Activated CD8-positive, alpha-beta T cell treated with anti-CD3 and anti-CD28 coated beads for 36 hours (primary cell): ENCODE measurements at places on chromosomes 7 and 10. TPM values are rescaled to one million over a fixed set of nuclear protein-coding genes. Genes with fewer than 3 reads are reported as not detected.

C7orf57 gene
- total RNA-seq = 0.83 TPM

VOPP1 gene
- 32.6 TPM for total RNA-seq

MYOF gene
- 5.4 TPM for total RNA-seq

TFEC gene
- not detected for total RNA-seq

ELAPOR2 gene
- total RNA-seq = 2.8 TPM

ABCC2 gene
- 1.0 TPM for total RNA-seq

LRRD1 gene
- not detected for total RNA-seq

RBP3 gene
- total RNA-seq = not detected

RBM20 gene
- total RNA-seq = 0.72 TPM

PLA2G12B gene
- total RNA-seq = not detected

LRRC17 gene
- not detected for total RNA-seq

A1CF gene
- total RNA-seq = not detected

RNF133 gene
- not detected for total RNA-seq

AKR1B15 gene
- total RNA-seq = not detected

SPDYE8 gene
- total RNA-seq = not detected

AP3M1 gene
- 35.4 TPM for total RNA-seq

LIPM gene
- total RNA-seq = not detected

CYP17A1 gene
- total RNA-seq = not detected
